WERI-Rb-1 (cell line): ENCODE measurements at places on chromosomes 1 and 21.
A peak's percentile ranks its signal among the peaks of the same experiment; 100 is the strongest.

DNA sequence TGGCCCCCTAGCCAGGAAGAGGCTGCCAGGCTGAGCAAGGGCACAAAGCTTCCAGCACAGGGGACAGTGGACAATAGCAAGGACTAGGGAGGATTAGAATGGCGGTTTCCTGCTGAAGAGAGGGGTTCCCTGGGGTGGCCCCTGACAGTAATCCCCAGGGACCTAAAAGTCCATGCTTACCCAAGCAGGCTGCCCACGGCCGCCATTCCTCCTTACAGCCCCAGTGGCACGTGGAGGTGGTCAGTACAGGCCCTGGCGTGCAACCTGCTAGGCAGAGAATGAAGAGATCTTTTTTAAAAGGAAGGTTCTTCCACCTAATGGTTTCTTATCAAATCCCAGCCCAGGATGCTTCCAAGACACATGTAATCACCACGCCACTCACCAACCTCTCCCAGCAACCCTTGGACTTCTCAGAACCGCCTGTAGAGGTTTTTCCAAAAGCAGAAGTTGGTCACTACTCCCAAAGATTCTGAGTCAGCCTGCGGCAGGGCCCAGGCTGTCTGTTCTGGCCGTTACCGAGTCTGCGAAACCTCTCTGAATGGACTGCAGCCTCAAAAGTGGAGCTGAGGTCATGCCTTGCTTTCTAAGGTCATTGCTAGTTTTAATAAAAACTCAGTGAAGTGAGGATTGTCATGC is 926 bp downstream of the MRPL55 start:
- no peak for DNase-seq

GRCh38 chr1:151584278-151584677 is 27.6 kb upstream of the SNX27 start:
- no peak for DNase-seq

DNA sequence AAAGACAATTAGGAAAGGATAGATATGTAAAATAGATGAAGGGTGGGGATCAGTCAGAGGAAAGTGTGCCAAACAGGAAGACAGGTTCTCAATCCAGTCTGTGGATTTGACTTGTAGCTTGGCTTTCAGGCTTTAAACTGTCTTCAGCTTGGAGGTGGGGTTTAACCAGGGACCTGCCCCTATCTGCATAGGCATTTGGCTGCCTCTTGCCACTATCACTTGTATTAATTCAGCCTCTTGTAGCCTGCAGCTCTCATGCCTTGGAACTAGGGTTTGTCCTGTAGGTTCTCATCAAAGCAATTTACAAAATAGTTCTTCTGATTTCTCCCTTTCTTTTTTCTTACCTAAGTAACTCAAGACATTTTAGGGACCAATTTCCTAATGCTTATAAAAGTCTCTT is 88.8 kb upstream of the PAXBP1 start:
- DNase-seq = no peak

GRCh38 chr1:171126504-171126903 is 35.8 kb downstream of the FMO3 start:
- DNase-seq = no peak

DNA sequence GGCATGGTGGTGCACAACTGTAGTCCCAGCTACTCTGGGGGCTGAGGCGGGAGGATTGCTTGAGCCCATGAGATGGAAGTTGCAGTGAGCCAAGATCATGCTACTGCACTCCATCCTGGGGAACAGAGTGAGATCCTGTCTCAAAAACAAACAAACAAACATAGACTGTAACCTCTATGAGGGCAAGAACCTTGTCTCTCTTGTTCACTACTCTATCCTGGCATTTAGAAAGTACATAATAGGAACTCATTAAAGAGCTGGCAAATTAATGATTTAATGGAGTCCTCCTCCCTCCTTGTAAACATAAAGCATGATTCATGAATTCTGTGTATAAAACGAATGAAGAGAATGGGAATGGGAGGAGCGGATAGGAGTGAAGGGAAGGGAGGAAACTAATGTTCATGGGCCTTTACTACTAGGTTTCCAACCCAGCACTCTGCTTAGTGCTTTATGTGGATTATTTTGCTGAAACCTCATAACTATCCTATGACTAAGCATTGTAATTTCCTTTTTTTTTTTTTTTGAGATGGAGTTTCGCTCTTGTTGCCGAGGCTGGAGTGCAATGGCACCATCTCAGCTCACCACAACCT is 8.6 kb downstream of the LMOD1 start:
- DNase-seq = no peak

DNA sequence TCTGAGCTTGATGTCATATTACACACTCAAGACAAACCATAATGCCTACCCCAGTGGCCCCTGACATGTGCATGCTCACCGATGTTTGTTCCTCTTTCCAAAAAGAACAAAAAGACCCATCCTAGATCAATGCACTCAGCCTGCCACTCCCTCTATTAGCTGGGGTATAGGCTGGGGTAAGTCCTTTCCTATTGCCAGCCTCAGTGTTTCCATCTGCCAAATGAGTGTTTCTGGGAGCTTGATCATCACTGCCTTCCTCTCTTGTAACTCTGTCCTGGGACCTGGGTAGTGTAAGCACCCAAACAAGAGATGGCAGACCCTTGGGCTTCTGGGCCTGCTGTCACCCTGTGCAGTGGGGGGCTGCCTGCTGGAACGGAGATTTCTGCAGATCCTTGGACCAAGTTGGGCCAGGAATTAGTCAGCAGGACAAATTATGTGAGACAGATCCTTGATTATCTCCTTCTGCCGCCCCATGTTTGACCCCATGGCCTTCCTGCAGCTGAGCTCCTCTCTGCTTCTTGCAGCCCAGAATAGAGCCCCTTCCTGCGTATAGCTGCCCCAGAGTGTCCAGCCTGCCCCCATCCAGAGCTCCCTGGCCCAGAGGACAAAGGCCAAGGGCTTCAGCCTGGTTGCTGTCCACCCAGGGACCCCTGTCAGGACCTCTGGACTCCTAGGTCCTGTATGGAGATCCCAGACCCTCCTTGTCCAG is 31.5 kb upstream of the LRP8 start:
- DNase-seq = peak; percentile 6

DNA sequence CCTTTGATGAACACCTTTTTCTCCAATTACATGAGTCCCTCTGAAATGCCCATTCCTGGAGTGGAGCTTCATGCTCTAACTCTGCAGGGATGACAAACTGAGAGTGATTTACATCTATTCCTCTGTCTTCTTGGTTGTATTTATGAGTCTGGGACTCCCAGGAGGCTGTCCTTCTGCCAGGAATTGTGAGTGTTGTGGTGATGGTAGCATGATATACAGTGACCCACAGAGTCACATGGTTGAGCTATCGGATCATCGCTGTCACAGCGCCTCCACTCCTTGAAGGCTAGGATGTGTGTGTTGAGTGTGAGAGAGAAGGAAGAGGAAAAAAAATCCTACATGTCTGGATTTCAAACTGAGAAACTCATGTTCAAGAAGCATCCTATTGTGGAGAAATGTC is 163.4 kb upstream of the CACNA1E start:
- DNase-seq = no peak

DNA sequence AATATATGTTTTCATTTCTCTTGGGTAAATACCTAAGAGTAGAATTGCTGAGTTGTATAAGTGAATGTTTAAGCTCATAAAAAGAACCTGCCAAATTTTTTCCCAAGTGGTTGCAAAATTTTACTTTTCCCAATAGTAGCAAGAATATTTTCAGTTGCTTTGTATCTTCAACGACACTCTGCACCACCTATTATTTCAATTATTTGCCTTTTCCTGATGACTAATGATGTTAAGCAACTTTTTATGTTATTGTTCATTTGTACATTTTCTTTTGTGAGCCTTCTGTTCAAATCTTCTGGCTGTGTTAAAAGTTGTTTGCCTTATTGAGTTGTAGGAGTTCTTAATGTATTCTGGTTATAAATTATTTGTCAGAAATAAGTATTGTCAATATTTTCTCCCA is 299.1 kb upstream of the NRIP1 start:
- no peak for DNase-seq

DNA sequence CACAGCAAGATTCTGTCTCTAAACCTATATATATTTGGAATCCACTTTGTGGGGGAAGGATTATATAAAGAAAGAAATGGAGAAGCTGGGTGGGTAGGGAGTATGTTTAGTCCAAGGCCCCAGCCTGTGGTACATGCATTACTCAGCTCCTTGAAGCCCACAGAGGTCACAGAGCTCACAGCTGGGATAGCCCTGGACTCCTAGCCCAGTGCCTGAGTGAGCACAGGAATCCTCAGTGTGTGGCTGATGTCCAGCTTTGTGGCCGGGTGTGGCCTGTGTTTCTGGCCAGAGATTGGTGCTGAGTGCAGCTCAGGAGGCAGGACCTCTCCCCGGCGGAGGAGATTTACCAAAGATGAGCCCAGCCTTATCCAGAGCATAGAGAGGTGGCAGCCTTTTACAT is 7.6 kb downstream of the CAPN9 start:
- no peak for DNase-seq

GRCh38 chr1:29669912-29670311 is 433.6 kb downstream of the PTPRU start:
- DNase-seq = no peak

DNA sequence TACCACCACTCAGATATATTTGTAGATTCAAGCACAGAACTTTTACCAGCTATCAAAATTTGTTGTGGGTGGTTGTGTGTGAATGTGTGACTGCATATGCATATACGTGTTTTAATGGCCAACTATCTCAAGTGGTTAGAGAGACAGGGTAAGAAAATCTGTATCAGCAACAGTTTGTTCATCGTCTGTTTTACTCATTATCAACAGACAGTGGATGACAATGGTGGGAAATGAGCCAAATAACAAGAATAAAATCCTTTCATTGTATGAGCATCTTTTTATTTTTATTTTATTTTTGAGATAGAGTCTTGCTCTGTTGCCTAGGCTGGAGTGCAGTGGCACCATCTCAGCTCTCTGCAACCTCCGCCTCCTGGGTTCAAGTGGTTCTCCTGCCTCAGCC is 22.7 kb upstream of the DYNLT5 start:
- no peak for DNase-seq

DNA sequence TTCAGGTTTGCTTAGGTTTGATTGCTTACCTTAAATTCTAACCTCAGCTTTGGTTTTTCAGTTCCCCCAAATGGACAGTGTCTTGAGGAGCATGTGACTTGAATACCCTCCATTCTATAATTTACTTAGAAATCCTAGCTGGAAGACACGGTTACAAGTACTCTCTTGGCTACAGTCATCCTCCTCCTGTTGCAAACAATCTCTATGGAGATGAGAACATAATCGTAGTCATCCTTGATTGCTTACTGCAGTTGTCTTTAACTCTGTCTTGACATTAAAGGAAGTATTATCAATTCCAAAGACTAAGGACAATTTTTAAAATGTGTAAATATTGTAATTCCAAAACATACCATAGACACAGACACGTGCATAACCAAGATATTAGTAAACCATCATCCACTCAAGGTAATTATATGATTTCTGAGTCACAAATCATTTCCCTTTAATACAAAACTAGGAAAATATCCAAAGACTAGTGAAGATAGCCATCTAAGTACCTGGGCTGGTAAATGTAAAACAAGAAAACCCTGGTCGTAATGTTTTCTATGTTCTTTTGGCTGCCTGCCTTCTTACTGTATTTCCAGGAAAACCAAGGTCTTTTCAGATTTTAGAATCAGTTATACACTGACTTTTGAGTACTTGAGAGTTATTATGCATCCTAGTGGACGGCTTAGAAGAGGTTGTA is 149.9 kb downstream of the CHRM3 start:
- no peak for DNase-seq

GRCh38 chr1:11447903-11448302 is 31.1 kb upstream of the DISP3 start:
- DNase-seq = peak; percentile 91

- DNase-seq = peak; percentile 89
Measured at GRCh38 chr1:157993147-157993917, at the start of gene KIRREL1. Gene KIRREL1, plus strand, starts transcription at chr1:157993645. Its CDS starts 32 bp downstream, at chr1:157993677.

DNA sequence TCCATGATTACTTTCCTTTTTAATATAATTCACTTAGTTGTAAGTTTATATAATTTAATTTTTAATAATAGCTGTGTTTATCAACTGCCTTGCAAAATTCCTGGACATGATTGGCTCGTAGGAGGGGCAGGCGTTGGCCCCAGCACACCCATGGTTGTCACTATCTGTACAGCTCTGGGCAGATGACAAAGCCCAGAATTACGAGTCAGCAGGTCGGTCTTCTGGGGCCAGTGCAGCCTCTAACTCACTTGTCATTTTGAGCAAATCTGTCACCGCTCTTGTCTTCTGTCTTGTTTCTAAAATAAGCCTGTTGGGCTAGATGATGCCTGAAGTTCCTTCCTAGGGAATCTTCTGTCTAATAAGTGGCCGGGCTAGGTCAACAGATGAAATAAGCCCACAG is 21.4 kb upstream of the LRRC38 start:
- no peak for DNase-seq

GRCh38 chr21:25425156-25425555 is 182.1 kb downstream of the MRPL39 start:
- no peak for DNase-seq

GRCh38 chr1:194043984-194044755 is 857.8 kb upstream of the B3GALT2 start:
- no peak for DNase-seq

DNA sequence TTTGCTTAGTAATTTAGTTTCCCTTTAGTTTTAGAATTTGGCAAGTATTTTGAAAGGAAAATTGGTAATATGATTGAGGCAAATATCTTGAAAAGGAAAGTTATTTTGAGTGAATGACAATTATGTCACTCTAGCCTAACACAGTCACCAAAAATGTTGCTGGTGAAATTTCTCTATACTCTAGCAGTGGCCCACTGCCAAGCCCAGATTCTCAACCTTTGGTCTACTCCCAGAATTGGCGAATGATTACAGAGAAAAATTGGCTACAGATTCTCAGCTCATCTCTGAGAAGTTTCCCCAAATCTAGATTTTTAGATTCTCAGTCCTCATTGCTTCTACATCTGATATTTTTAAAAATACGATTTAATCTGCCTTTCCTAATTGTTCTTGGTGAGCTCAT is 84.9 kb downstream of the PIGK start:
- DNase-seq = no peak

GRCh38 chr1:221694109-221694508 is 47.8 kb downstream of the DUSP10 start:
- no peak for DNase-seq

GRCh38 chr1:244801246-244801645 is 34.2 kb upstream of the COX20 start:
- peak; percentile 44 for DNase-seq

- DNase-seq = no peak
Measured at GRCh38 chr1:211013346-211014240, 120.4 kb downstream of the KCNH1 start.

- no peak for DNase-seq
Measured at GRCh38 chr1:69686367-69686984, 118.8 kb downstream of the LRRC7 start.

- no peak for DNase-seq
Measured at GRCh38 chr1:200305806-200306205, 104.0 kb downstream of the ZNF281 start.

GRCh38 chr1:31581821-31582810 is 5.8 kb downstream of the TINAGL1 start:
- no peak for DNase-seq

GRCh38 chr1:230387876-230388275 is 38.3 kb downstream of the PGBD5 start:
- no peak for DNase-seq

DNA sequence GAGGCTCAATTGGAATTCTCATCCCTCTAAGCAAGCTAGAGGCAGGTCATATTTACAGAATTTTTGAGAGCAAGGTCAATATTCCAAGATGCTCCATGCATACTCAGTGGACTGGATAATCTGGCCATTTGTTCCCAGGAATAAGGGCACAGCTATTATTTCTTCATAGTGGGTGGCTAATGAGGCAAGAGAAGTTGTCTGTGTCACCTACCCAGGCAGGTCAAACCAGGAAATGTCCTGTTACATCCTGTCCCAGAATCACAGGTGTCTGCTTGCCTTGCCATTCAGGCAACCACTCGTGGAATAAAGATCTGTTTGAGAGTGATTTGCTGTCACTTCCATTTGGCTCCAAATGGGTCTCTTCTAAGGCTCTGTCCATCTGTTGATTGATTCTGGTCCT is 85.2 kb upstream of the ZP4 start:
- DNase-seq = no peak
